GM12865 (cell line): ENCODE measurements at places on chromosomes 16 and 17.

GRCh38 chr17:42555122-42555622, 2.4 kb downstream of the HSD17B1 start:
- no peak for DNase-seq

- no peak for DNase-seq
These were observed 762 bp downstream of the CDK12 start for GRCh38 chr17:39461926-39462569.

DNA sequence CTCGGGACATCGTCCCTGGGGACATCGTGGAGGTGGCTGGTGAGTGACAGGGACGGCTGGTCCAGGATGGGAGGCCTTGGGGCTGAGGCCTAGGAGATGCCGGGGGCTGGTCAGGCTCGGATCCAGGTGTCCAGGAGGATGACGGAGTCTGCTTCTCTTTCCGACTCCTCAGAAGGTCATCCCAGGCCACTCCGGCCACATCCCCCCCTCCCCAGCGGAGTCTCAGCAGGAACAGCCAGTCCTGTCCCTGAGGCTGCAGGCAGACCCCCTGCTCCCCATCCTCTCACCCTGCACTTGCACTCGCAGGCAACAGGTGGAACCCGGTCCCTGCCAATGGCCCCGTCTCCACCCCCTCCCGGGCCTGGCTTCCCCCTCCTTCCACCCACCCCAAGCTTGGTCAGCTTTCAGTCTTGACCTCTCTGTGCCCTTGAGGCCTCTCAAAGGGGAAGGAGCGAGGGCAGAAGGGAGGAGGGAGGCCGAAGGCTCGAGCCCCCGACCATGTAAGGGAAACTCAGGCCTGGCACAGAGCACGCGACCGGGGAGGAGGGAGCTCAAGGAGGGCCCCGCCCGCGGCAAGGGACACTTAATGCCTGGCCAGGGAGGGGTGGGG, 4.4 kb downstream of the ATP2A1 start:
- DNase-seq = no peak

- DNase-seq = no peak
These were observed 693.0 kb downstream of the KCNJ2 start for GRCh38 chr17:70862295-70862694.

DNA sequence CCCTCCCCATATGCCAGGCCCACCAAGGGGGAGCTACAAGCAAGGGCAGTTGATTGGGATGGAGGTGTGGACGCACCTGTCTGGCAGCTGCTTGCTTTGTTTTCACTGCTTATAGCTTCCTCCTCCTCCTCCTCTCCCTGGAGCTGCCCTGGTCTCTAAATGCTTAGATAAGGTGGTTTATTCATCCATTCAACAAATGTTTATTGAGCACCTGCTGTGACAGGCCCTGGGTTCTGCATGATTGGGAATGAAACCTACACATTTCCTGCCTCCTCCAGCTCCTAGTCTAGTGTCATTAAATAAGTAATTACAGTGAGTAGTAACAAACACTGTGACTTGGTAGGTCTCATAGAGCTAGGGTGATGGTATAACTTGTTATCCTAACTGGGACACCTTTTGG, 17.4 kb upstream of the MAP3K14 start:
- DNase-seq = peak; percentile 61

- no peak for DNase-seq
These were observed 57.3 kb downstream of the RAP1GAP2 start for GRCh38 chr17:2853283-2854142.

DNA sequence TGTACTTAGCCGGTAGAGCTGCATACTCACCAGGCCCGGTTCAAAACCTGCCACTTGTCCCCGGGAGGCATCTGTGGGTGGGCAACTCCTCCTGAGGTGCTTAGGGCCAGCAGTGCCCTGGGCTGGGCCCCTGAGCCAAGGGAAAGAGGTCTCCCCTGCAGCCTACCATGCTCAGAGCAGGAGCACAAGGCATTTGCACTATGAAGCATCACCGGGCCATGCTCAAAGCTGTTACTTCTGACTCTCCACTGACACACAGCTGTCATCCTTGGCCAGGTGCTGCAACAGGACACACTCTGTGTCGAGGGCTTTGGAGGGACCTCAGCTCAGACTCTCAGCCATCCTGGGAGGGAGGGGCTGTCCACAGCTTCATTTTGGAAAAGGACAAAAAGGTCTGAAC, 37.2 kb downstream of the SLC38A8 start:
- DNase-seq = no peak

DNA sequence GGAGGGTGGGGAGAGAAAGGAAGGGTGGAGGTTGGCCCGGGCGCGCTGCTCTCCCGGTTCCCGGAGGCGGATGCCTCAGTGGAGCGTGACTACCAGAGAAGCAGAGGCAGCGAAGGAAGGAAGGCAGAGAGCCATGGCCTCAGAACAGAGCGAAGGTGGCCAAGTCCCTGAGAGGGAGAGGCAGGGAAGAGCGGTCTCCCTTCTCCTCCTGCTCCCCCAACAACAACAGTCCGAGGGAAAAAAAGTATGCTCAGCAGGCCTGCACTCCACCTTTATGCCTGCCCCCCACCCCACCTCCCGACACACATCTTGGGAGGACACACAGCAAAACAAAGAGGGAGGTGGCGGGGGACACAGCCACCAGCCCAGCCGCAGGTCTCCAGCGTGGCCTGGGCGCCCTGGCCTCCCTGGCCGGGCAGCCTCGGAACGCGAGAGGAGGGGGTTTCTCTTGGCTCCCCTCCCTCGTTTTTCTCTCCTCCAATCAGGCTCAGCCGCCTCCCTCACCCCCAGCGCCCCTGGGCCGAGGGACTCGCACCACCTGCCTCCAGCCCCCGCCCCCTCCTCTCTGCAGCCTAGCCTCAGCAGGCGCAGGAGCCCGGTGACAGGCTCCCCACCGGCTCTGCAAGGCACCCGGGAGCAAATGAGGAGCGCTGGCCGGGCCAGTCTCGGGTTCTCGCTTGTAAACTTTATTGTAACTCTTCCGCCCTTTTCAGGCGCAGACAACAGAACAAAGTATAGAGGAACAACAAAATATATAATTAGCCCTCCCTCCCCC, 1.1 kb upstream of the HOXB7 start:
- DNase-seq = no peak

DNA sequence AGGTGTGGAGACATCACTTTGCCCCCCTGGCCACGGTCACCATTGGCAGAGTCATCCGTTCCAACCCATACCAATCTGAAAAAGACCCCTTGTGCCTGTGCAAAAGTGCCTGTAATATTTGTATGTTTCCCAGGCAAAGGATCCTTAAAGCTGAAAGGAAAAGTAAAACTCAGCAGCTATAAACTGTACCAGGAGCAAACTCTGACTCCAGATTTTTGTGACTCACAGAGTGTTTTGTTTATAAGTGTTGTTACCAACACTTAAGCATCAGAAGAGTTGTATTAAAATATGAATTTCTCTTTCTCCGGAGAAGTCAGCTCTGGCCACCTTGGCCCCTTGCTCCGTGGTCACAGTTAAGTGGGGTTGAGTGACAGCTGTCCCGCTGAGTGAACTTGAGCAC, 75.9 kb downstream of the IRX6 start:
- no peak for DNase-seq

DNA sequence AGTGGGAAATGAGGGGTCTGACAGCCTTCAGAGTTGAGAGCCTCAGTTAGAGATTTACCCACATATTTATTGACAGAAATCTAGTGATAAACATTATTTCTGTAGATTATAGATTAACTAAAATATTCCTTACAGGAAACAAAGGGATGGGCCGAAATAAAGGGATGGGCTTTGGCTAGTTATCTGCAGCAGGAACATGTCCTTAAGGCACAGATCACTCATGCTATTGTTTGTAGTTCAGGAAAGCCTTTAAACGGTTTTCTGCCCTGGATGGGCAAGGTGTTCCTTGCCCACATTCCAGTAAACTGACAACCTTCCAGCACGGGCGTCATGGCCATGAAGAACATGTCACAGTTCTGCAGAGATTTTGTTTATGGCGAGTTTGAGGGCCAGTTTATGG, 154.8 kb upstream of the TOM1L1 start:
- DNase-seq = no peak

DNA sequence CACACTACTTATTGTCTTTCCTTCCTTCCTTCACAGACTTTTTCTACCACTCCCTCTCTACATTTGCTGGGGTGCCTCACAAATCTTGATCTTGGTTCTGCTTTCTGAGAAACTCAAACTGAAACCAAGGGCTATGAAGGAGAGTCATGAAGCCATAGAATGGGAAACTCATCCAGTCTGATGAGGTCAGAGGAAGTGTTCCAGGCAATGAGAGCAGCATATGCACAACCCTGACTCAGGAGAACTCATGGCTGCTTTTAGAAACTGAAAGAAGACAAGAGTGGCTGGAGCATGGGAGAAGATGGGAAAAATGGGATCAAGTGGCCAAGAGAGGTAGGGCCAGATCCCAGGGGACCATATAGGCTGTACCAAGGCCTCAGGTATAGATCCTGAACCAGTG, 130.0 kb upstream of the TOX3 start:
- no peak for DNase-seq

- no peak for DNase-seq
These were observed 44.8 kb downstream of the C16orf82 start for GRCh38 chr16:27111486-27111885.

GRCh38 chr17:79258041-79258440, 183.4 kb downstream of the ENGASE start:
- no peak for DNase-seq

GRCh38 chr16:27827765-27828164, 235.7 kb downstream of the GSG1L start:
- no peak for DNase-seq

- peak; percentile 93 for DNase-seq
These were observed 31.6 kb downstream of the PHKB start for GRCh38 chr16:47492428-47493377.
